IMR-90 (cell line): ENCODE measurements at places on chromosomes 4 and X. TPM values are rescaled to one million over a fixed set of nuclear protein-coding genes. Genes with fewer than 3 reads are reported as not detected.
A peak's percentile ranks its signal among the peaks of the same experiment; 100 is the strongest.

DNA sequence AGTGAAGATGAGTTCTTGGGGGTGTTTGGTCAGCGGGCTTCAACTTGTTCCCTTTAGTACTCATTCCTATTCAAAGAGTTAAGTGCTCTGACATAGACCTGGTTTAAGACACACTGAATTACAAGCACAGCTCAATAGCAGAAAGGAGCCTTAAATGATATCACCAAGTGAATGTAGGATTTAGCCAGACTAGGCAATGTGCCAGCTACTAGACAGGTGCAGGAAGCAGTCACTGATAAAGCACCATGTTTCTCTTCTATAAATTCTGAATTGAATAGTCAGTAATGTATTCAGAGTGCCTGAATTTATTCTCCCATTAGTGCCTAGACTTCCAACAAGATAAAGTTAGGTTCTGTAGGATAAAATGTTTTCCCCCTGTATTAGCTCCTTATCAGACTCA lies 63.6 kb downstream of the ASB9 start:
- no peaks in the 10 kb centered on the region for H3K36me3 ChIP-seq
- H3K27ac ChIP-seq: no peak overlapping the region
- H3K4me1 ChIP-seq: no peaks in the 10 kb centered on the region
- H3K4me3 ChIP-seq: no peak overlapping the region
- H3K27me3 ChIP-seq: no peaks in the 10 kb centered on the region
- no peak for DNase-seq

DNA sequence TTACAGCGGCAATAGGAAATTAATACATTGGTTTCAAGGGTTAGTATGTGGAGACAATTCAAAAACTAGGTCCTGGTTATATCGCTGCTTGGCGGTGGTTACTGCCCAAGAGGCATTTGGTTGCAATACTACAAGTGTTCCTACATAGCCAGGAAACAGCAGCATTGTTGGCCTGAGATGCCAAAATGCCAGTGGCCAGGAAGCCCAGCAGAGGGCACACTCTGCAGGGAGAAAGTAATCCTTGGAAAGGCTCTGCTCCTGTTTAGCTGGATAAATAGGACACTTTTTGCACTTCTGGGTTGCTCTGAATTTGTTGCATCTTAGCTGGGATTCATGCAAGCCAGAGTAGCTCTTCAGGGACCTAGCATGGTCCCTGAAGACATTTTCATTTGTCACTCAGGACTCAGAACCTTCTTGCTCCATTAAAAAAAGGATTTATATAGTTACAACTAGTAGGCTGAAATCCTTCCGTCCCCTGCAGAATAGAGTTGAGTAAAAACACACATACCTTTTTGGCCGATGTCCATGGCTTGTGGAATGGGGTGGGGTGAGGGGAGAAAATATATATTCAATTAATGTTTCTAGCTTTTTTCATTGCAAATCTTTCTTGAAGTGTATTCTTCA lies 8.1 kb upstream of the GPR119 start:
- H3K4me3 ChIP-seq: no peak overlapping the region
- no peaks in the 10 kb centered on the region for H3K4me1 ChIP-seq
- no peaks in the 10 kb centered on the region for H3K36me3 ChIP-seq
- H3K27ac ChIP-seq: no peak overlapping the region
- DNase-seq: peak; percentile 45

- no peaks in the 10 kb centered on the region for H3K27me3 ChIP-seq
- H3K4me1 ChIP-seq: no peaks in the 10 kb centered on the region
- H3K36me3 ChIP-seq: no peaks in the 10 kb centered on the region
- DNase-seq: no peak
- H3K27ac ChIP-seq: no peak overlapping the region
- H3K4me3 ChIP-seq: no peak overlapping the region
Observed at GRCh38 chr4:37423310-37423709, 178.8 kb downstream of the NWD2 start.

- no peak for DNase-seq
- H3K27me3 ChIP-seq: no peaks in the 10 kb centered on the region
- no peaks in the 10 kb centered on the region for H3K36me3 ChIP-seq
- peak overlapping the region; percentile 90 for H3K27ac ChIP-seq
- peak overlapping the region; percentile 74 for H3K4me3 ChIP-seq
Observed at GRCh38 chr4:119211867-119212233, 663 bp upstream of the USP53 start.

DNA sequence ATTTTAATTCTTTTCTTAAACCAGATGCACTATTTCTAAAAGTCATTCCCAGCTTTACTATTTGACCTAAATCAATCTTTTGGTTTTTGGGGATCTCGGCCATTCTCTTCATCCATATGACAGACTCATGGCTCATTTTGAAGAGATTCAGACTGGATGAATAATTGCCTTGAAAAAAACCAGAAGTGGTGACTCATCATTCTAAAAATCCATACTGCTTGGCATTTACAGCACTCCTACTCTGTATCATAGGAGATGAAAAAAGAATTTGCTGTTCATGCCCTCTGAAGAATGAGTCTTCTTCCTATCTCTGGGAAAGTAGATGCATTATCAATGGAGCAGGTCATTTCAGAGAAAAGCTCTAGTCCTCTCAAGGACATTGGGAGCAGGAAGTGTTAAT lies 220.5 kb upstream of the RPS6KA3 start:
- no peak overlapping the region for H3K4me3 ChIP-seq
- H3K27me3 ChIP-seq: no peaks in the 10 kb centered on the region
- peaks cover 2% of the 10 kb centered on the region; the same call in 1 of the 2 replicates for H3K4me1 ChIP-seq
- no peaks in the 10 kb centered on the region for H3K36me3 ChIP-seq

- DNase-seq: no peak
- no peaks in the 10 kb centered on the region for H3K4me1 ChIP-seq
- no peak overlapping the region for H3K4me3 ChIP-seq
- no peak overlapping the region for H3K27ac ChIP-seq
Observed at GRCh38 chrX:113675278-113675677, 834.6 kb upstream of the AMOT start.

DNA sequence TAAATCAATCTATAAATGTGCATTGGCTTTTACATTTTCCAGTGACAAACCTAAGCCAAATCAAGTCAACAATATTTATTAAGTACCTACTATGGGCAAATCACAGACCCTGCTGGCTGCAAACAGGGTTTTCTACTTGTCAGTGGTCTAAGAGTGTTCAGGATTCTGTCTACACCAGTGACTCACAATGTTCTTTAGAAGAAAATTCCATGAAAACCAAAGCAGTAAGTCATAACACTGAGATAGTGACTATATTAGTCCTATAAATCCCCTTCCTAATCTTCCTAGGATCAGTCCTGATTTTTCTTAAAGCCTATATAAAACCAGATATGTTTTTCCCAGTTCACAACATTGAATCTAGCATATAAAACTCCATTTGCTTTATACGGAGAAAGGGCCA lies 69.7 kb downstream of the PPP3CA start:
- H3K27ac ChIP-seq: no peak overlapping the region
- no peaks in the 10 kb centered on the region for H3K36me3 ChIP-seq
- peak; percentile 81 for DNase-seq
- H3K4me3 ChIP-seq: no peak overlapping the region
- no peaks in the 10 kb centered on the region for H3K27me3 ChIP-seq

DNA sequence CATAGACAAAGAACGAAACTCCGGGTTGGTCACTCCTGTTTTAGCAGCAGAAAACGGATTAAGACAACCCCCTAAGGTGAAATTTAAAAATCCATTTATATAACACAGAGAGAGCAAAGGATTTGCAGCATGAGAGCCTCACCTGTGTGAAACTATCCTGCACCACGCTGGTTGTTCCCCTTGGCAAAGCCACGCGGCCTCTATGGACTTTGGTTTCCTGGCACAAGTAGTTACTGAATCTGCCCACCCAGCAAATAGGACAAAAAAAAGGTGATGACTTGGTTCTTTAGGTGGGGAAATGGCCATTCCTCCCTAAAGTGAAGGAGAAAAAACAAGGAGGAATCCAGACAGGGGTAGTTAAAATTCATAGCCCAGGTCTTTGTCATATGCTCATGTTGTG lies 133.1 kb downstream of the PLS3 start:
- H3K36me3 ChIP-seq: no peaks in the 10 kb centered on the region
- H3K4me3 ChIP-seq: no peak overlapping the region
- no peak for DNase-seq
- H3K27ac ChIP-seq: no peak overlapping the region

- no peaks in the 10 kb centered on the region; the same call in 1 of the 2 replicates for H3K27me3 ChIP-seq
- no peaks in the 10 kb centered on the region for H3K4me1 ChIP-seq
- H3K36me3 ChIP-seq: no peaks in the 10 kb centered on the region
- H3K27ac ChIP-seq: no peak overlapping the region
- DNase-seq: no peak
Observed at GRCh38 chr4:143502231-143502630, 11.3 kb upstream of the SMARCA5 start.

DNA sequence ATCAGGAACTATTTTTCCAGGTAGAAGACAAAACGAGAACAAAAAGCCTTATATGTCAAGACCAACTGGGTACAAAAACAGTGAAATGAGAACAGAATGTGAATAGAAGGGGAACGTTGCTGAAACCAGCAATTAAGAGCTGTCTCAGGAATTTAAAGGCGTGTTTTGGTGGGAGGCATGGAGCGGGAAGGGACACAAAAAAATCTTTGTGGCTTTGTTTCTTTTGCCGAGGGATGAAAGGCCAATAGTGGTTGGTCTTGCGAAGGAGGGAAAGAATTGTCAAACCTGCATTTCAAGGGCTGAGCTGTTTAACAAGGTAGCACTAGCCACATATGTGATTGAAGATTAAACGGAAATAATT lies 103.8 kb downstream of the USP46 start:
- no peak overlapping the region for H3K4me3 ChIP-seq
- no peaks in the 10 kb centered on the region for H3K36me3 ChIP-seq
- no peak for DNase-seq
- no peaks in the 10 kb centered on the region for H3K27me3 ChIP-seq

- DNase-seq: no peak
- no peak overlapping the region for H3K4me3 ChIP-seq
- H3K4me1 ChIP-seq: no peaks in the 10 kb centered on the region
- no peaks in the 10 kb centered on the region for H3K36me3 ChIP-seq
- no peaks in the 10 kb centered on the region for H3K27me3 ChIP-seq
Observed at GRCh38 chrX:84893897-84894296, 109.8 kb upstream of the APOOL start.

DNA sequence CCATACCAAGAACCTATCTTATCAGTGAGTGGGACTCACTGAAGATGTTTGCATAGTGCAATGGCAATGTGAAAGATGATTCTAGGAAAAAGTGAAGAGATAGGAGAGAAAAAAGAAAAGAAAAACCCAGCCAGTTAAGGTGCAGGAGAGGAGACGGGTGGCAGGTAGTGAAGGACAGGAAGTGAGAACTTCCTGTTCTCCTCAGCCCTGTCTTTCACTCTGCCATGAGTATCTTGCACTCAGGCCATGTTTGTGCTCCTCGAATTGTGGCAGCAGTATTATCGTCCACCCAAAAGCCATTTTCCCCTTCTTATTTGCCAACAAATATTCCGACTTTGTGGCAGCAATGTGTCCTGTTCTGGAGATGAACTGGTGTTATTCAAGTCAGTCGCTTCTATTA lies 8.6 kb upstream of the ENPEP start:
- no peak overlapping the region for H3K27ac ChIP-seq
- no peaks in the 10 kb centered on the region for H3K36me3 ChIP-seq
- no peak overlapping the region for H3K4me3 ChIP-seq
- DNase-seq: no peak
- H3K27me3 ChIP-seq: no peaks in the 10 kb centered on the region

- no peak overlapping the region for H3K27ac ChIP-seq
- H3K4me1 ChIP-seq: peaks cover 33% of the 10 kb centered on the region
- no peaks in the 10 kb centered on the region for H3K36me3 ChIP-seq
- no peak overlapping the region for H3K4me3 ChIP-seq
- H3K27me3 ChIP-seq: no peaks in the 10 kb centered on the region
Observed at GRCh38 chrX:154729439-154729838, 21.4 kb downstream of the GAB3 start.

- no peaks in the 10 kb centered on the region for H3K4me1 ChIP-seq
- no peaks in the 10 kb centered on the region; the same call in 1 of the 2 replicates for H3K27me3 ChIP-seq
- no peaks in the 10 kb centered on the region for H3K36me3 ChIP-seq
Observed at GRCh38 chrX:55490121-55490520, 473 bp upstream of the USP51 start.

DNA sequence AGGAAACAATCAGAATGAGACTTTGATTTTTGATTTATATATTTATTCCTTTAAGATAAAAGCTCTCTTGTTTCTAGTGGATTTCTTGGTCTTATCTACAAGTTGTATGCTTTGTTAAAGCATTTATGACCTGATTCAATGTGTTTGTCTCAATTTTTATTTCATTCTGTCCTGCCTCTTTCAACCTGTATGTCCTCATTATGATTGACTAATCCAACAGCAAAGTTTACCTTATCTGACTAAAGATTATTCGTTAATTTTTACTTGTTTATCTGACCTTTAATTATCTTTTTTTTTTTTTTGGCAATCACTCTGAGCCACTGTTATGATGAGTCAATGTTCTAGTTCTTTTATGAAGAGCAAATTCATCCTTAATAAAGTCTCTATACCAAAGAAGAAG lies 54.9 kb downstream of the UGT2A3 start:
- H3K4me3 ChIP-seq: no peak overlapping the region
- H3K27me3 ChIP-seq: no peaks in the 10 kb centered on the region; the same call in 1 of the 2 replicates

DNA sequence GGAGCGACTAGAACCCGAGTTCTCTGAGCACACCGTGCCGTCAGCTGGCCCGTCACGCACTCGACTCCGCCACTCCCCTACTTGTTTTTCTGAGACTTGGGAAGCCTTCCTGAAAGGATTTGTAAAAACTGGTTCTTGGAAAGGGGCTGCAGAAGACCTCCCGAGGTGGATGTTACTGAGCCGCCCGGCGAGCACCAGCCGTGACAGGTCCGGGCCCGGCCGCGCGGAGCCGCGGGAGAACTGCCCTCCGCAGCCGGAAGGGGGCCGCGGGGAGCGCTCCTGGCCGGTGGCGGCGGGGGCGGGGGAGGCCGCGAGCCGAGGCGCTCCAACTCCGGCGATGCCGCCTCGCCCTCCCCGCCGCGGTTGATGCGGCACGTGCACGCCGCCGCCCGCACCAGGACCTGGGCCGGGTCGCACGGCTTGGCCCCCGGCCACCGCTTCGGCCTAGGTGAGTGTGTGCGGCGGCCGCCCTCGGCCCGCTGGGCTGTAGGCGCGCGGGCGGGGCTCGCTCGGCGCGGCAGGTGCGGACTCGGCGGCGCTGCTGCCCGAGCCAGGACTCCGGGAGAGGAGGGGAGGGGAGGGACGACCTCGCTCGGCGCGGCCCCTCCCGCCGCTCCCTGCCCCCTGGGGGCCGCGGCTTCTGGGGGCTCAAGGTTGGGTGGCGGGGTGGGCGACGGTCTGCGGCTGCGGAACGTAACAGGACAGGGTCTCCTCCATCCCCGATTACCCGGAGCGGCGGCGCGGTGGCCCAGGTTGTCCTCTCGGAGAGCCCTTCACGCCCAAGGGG lies 1.7 kb downstream of the SPRY1 start:
- no peaks in the 10 kb centered on the region for H3K27me3 ChIP-seq
- H3K36me3 ChIP-seq: peaks cover 28% of the 10 kb centered on the region
- DNase-seq: peak; percentile 62
- no peaks in the 10 kb centered on the region; the same call in none of the 2 replicates for H3K4me1 ChIP-seq

GC gene
- not detected in 2 replicates for total RNA-seq

POF1B gene
- total RNA-seq: not detected in 2 replicates

NWD2 gene
- not detected in 2 replicates for total RNA-seq

SYTL4 gene
- total RNA-seq: 2.3 and 3.1 TPM in 2 replicates
